ENCODE measurements at places on chromosomes 12 and 14.

- H3K36me3 ChIP-seq: no peaks in the 10 kb centered on the region
- DNase-seq: no peak
- peaks cover 51% of the 10 kb centered on the region for H3K4me1 ChIP-seq
- no peaks in the 10 kb centered on the region for H3K27me3 ChIP-seq
- no peak overlapping the region for H3K4me3 ChIP-seq
Measured at GRCh38 chr12:75766263-75767160, 255.1 kb upstream of the KRR1 start.

- H3K27me3 ChIP-seq: peaks cover 4% of the 10 kb centered on the region
- H3K27ac ChIP-seq: no peak overlapping the region
- no peaks in the 10 kb centered on the region for H3K36me3 ChIP-seq
- H3K4me3 ChIP-seq: no peak overlapping the region
- no peak for DNase-seq
Measured at GRCh38 chr14:102238131-102238530, 66.8 kb downstream of the MOK start.

DNA sequence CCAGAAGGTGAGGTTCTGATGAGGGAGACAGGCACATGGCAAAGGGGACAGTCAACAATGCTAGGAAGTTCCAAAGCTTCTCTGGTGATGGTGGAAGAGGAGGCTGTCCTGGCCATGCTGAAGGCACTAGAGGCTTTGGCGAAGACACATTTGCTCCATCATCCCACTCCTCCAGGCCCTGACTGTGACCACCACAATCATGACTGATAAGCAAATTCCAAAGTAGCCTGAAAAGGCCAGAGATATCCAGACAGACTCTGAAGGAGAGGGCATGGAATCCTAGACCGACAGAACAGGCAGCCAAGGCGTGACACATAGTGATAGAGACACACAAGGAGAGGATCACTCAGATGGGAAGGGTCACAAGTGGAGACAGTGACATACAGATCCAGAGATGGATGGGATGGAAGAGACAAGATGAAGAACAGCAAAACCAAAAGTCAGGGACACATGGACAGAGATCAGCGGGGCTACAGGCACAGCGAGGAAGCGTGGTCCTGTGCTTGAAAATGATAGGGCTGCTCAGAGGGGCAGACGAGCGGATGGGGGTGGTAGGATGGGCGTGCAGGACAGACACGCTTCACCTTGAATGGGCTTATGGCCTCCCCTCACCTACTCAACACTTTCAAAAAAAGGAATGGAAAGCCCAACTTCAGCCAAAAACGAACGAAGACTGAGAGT lies 1.3 kb downstream of the ZFHX2 start:
- no peak for DNase-seq
- no peaks in the 10 kb centered on the region for H3K27me3 ChIP-seq
- no peaks in the 10 kb centered on the region for H3K36me3 ChIP-seq
- H3K27ac ChIP-seq: no peak overlapping the region

DNA sequence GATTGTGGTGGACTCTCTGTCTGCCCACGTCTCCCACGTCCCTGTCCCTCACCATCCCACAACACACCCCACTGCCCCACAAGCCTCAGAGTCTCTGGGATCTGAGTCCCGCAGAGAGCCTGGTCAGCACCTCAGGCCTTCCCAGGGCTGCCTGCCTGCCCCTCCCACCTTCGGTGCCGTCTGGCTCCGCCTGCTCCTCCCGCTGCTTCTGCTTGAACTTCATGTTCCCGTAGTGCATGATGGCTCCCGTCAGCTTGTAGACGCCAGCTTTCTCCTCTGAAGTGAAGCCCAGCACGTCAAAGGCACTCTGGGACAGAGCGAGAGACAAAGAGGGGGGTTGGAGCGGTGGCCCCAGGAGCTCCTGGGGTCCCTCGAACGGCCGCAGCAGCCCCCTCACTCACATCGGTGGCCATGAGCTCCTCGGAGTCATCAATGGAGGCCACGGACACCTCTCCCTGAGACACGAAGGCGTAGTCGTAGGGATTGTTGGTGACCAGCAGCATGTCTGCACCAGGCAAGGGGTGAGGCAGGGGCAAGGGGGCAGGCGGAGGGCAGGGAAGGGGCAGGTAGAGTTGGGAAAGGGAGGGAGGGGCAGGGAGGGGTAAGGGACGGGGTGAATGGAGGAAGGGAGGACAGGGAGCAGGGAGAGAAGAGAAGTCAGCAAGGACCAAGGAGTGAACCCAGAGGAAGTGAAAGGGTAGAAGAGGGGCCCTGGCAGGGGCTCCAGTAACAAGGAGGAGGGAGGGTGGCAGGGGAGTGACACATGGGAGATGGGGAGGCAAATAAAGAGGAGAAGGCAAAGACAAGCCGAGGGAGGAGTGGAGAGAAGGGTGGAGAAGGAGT lies 5.6 kb downstream of the MYH6 start:
- H3K27me3 ChIP-seq: peaks cover 31% of the 10 kb centered on the region
- H3K4me1 ChIP-seq: peaks cover 2% of the 10 kb centered on the region

DNA sequence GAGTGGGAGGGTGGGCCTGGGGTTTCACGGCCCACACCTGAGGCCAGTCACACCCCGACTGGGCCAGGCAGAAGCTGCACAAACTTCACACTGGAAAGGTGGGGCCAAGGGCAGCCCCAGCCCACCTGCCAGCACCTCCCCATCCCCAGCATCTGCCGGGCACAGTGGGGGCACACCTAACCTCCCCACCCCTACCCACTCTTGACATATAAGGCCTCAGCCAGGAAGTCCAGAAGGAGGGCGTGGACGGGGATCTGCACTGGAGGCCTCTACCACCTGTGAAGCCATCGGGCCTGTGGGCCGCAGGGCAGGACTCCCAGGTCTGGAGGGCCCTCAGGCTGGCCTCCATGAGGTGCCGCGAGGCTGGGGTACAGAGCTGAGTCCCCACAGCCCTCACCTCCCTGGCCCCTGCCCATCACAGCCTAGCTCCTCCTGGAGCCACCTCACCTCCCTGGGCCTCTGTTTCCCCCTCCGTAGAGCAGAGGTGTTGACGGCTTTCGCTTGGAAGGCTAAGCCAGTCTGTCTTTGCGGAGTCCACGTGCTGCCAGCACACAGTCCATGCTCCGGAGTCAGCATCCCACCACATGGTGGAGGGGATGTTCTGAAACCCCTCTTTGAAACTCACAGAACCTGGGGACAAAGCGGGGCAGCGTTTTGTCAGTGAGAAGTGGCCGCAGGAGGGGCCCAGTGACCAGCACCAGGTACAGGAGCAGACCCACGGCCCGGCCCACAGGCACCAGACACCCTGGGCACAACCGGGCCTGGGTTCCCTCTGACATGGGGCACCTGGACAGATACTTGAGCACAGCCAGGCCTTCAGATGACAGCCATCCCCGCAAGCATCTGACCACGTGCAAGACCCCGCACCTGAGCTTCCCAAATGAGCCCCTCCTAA lies 38.2 kb upstream of the INF2 start:
- no peak overlapping the region for H3K27ac ChIP-seq
- no peak overlapping the region for H3K4me3 ChIP-seq
- DNase-seq: no peak
- peaks cover 45% of the 10 kb centered on the region for H3K27me3 ChIP-seq
- peaks cover 20% of the 10 kb centered on the region for H3K36me3 ChIP-seq
- no peaks in the 10 kb centered on the region for H3K4me1 ChIP-seq

All from WTC11 (cell line).